ENCODE measurements at places on chromosomes 11 and 22.

GRCh38 chr11:62542111-62542745 lies 4.4 kb downstream of the AHNAK start:
- DNase-seq: no peak

- no peak for DNase-seq
These were observed 12.8 kb upstream of the LMO1 start for GRCh38 chr11:8276528-8276927.

GRCh38 chr22:41862160-41862529 lies 29.2 kb downstream of the SREBF2 start:
- no peak for DNase-seq

- no peak for DNase-seq
These were observed 593 bp downstream of the SSH3 start for GRCh38 chr11:67303835-67304411.

- peak; percentile 87 for DNase-seq
These were observed 6.2 kb downstream of the TBX1 start for GRCh38 chr22:19766511-19767426.

- DNase-seq: peak; percentile 46
These were observed 37.0 kb downstream of the CDPF1 start for GRCh38 chr22:46213052-46213451.

GRCh38 chr11:20621679-20622078 lies 22.3 kb downstream of the SLC6A5 start:
- DNase-seq: no peak

GRCh38 chr22:19207401-19207808 lies 28.9 kb upstream of the SLC25A1 start:
- no peak for DNase-seq

DNA sequence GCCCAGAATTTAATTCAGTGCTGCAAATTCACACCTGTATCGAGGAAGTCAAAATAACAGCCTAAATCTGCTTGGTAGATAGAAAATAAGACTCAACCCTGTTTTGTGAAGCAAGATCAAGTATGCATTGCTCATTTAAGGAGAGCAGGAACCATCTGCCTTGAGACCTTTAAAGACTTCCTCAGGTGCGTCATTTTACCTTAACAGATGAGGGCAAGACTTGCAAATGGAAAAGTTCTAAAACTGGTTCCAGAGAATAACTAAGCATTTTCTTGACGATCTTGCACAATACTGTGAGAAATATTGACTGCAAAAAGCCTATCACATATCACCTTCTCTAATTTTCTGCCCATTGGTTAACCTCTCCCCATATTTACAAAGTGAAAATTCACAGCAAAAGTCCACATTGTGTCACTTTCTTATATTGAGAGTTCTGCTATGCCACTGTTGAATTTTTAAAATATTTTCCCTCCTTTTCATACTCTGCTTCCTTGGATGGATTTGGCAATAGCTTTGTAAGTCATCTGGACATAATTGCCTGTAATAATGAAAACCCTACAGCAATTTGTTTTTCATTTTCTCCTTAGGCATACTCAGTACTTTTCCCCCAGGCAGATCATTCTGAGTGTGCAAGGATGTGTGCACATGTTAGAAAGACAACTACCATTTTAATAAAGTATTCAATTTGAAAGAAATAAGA lies 234.2 kb downstream of the AASDHPPT start:
- no peak for DNase-seq

- DNase-seq: no peak
These were observed 56.1 kb upstream of the SLC35C1 start for GRCh38 chr11:45748801-45749200.

DNA sequence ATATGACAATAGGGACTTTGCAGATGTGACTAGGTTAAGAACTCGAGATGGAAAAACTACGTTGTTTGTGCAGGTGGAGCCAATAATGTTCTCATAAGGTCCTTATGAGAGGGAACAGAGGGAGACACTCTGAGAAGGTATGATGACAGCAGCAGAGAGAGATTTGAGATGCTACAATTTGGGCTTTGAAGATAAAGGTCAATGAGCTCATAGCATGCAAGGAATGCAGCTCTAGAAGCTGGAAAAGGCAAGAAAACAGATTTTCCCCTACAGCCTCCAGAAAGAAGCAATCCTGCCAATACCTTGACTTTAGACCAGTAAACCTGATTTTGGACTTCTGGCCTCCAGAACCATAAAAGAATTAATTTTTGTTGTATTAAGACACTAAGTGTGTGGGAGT lies 21.1 kb downstream of the FAM76B start:
- DNase-seq: no peak

DNA sequence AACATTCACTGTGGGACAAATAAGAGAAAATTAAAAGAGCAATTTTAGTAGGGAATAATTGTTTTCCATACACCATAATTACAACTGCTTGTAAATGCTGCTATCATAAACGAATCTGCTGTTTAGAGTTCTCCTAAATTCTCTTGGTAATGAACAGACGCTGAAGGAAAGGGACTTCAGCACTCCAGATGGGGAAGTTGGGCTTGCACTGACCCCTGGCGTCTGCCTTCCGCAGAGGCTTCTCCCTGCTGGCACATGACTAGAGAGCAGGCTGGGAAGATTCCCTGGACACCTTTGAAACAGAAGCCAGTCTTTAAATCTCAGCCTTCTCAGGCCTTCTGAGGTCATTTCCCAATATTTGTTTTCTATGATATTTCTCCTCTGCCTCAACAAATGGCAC lies 84.1 kb downstream of the NXPE2 start:
- DNase-seq: peak; percentile 57

DNA sequence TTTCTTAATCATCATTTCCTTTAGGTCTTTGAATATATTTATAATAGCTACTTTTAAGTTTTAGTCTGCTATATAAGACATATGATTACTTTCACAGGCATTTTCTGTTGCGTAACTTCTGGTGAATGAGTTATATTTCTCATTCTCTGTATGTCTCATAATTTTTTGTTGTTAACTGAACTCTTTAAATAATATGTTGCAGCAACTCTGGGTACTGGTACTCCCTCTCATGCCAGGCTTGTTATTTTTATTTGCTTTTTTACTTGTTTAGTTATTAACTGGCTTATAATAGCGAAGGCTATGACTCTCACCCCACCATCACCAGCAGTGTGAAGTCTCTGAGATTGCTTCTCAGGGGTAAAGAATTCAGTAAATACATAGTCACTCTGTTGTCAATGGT lies 524.2 kb upstream of the CHORDC1 start:
- no peak for DNase-seq

DNA sequence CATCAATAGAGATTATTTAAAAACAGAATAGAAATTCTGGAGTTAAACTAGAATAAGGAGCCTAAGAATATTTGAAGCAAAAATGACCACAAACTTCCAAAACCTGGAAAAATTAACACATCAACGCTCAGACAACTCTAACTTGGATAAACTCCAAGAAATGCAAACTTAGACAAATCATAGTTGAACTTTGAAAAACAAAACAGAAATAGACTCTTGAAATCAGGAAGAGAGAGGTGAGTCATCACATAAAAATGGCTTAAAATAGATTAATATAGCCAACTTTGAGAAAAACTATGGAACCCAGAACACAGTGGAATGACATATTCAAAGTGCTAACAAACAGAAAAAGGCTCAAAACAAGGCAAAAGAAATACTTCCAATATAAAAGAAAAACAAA lies 974.2 kb downstream of the JRKL start:
- DNase-seq: no peak

- no peak for DNase-seq
These were observed 65.5 kb downstream of the ARHGAP42 start for GRCh38 chr11:100752371-100753171.

DNA sequence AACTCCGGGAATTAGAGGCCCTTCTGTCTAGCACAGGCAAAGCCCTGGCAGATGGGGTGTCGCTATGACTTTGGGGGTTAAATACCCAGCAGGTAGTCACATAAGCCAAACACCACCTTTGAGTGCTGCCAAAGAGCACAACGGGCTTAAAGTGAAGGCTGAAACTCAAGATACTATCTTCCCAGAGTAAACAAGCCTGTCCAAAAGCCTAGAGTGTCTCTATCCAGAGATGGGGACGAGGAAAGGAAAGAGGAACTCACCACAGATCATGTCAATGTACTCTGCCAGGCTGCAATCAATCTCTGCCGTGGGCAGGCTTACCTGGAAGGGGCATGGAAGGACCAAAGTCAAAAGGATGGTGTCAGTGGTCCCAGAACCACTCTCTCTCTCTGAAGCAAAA lies 14.5 kb downstream of the TMEM25 start:
- no peak for DNase-seq

DNA sequence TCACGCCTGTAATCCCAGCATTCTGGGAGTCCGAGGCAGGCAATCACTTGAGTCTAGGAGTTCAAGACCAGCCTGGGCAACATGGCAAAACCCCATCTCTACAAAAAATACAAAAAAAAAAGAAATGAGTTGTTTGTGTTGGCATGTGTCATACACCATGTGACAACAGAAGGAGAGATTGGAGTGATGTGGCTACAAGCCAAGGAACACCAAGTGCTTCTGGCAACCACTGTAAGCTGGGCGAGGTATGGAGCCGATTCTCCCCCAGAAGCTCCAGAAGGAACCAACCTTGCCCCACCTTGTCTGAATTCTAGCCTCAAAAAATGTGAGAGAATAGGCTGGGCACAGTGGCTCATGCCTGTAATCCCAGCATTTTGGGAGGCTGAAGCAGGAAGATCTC lies 39.1 kb upstream of the SLC35C1 start:
- no peak for DNase-seq

GRCh38 chr11:62501432-62501891 lies 45.1 kb downstream of the AHNAK start:
- no peak for DNase-seq

- no peak for DNase-seq
These were observed 3.9 kb upstream of the MICAL2 start for GRCh38 chr11:12106501-12106900.

- no peak for DNase-seq
These were observed 15.0 kb downstream of the CLDN5 start for GRCh38 chr22:19509191-19509590.

- DNase-seq: no peak
These were observed 58.3 kb downstream of the CYTH4 start for GRCh38 chr22:37340331-37341262.

GRCh38 chr11:115112754-115113153 lies 391.5 kb downstream of the CADM1 start:
- no peak for DNase-seq

Measured in suppressor macrophage treated with lipopolysaccharide for 4 hours (primary cell).